NCI-H1417 (cell line): ENCODE measurements at places on chromosomes 3 and 15.

DNA sequence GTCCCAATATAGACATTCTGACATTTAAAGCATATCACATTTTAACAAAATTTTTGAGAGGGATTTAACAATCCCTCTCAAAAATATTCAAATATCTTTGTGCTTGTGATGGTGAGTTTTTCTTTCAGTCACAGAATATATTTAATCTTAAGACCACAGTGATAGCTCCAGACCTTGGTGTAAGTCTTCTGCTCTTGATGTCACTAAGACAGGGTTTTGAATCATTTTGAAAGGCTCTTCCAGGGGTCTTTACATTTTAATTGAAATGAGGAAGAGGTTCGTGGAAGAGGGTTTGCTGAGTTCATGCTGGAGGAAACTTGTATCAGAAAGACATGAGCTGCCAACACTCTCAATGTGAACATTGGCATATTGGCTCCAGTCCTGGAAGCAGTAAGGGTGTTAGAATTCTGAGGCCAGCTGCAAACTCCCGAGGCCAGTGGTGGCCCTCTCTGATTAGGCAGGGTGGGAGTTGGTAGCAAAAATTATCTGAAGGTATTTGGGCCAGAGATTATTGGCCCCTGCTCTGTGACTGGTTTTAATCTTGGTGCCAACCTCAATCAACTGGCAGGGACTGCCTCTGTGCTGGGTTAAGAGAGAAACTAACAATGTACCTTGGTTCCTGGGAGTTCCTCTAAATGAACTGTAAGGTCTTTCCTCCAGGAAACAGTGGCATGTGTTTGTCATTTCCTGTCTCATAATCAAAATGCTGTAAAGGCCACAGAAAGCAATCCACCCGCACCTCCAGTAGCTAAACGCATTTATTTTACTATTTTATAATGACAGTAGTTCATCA lies 5.3 kb downstream of the POU1F1 start:
- no peak for DNase-seq

- DNase-seq, result no peak
Observed at GRCh38 chr3:50232303-50232702, 3.7 kb upstream of the GNAI2 start.

DNA sequence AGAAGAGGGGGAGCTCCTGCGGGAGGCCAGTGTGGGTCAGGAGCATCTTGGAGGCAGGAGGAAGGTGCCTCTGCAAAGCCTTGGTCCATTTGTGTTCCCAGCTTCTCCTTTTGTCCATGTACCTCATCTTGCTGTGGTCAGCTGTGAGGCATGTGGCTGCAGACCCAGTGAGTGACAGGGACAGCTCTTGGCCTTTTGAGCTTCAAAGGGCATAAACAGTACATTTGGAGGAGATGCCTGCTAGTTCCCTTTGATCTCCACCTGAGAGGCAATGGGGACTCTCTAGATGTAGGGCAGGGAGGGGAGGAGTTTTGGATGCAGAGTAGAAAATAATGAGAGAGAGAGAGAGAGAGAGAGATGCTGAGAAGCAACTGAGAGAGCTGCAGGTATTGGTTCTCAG lies 270.0 kb downstream of the TLE3 start:
- no peak for DNase-seq

- DNase-seq, result peak; percentile 0
Observed at GRCh38 chr15:64521726-64522164, 61.4 kb downstream of the ZNF609 start.

DNA sequence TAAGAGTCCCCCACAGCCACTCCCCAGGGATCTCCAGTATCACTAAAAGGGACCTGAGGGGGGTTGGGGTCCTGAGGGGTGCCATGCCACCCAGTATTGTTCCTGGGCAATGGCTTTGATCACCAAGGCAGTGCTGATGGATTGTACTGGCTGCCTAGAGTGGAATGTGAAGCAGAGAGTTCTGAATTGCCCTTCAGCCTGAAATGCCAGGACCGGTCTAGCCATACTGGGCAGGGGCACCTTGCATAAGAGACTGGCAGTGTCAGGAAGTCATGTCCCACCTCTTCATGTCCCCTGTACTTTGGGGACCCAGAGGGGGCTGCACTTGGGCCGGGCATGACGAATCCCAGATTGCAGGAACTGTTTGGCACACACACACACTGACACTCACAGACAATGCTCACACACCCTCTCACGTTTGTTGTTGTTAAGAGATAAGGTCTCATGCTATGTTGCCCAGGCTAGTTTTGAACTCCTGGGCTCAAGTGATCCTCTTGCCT lies 4.5 kb upstream of the TKT start:
- no peak for DNase-seq

DNA sequence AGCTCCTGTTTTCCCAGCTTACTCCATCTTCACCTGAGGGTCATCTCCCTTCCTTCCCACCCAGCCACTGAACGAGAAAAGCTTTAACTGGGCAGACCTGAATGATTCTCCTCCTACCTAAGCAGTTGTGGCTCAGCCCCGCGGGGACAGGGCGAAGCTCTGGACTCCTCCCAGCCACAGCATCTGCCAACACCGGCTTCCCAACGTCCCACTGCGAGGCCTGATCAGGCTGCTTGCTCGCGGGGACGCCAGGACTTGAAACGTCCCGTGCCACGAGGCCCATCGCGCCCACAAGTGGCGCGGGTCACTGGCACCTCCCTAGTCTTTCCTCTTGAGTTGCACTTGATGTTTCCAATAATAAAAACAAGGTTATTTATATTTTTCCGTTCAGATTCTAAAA lies at the start of gene SPATA16:
Gene SPATA16, minus strand, starts transcription at position 250 of the 400 bp plus-strand sequence. CDS start 23,504 bp downstream, outside the sequence.
- no peak for DNase-seq

GRCh38 chr3:174957551-174958001 lies 98.4 kb downstream of the NAALADL2 start:
- no peak for DNase-seq

GRCh38 chr3:171266740-171267073 lies 193.5 kb downstream of the TNIK start:
- DNase-seq, result no peak

DNA sequence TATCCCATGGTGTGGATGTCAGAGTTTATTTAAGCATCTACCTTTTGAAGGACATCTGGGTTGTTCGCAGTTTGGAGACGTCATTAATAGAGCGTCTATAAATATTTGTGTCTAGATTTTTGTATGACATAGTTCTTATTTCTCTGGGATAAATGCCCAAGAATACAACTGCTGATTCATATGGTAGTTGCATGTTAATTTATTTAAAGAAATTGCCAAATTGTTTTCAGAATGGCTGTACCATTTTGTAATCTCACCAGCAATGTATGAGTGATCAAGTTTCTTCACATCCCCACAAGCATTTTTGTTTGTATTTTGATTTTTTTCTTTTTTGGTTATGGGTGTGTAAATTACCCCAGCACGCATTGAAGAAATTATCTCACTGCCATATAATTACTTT lies 656.9 kb downstream of the NTRK3 start:
- DNase-seq, result no peak

DNA sequence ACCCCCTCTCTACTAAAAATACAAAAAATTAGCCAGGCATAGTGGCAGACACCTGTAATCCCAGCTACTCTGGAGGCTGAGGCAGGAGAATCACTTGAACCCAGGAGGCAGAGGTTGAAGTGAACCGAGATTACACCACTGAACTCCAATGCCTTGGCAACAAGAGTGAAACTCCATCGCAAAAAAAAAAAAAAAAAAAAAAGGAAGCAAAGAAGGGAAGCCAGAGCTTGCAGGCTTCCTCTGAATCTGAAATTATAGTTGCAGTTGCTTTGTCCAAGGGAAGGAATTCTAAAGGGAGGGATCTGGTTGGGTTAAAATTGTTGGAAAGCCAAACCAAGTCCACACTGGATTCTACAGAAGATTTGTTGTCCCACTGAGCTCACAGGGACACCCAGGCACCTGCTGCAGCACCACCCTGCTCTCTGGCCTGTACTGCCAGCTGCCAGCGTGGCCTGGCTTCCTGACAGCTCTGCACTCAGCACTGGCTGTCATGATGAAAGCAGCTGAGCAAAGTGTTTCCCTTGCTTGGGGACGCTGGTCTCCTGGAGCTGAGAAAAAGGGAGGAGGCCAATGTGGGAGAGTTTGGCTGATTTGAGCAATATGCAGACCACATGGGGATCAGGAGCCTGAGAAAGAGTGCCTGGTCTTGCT lies 88.8 kb upstream of the HES1 start:
- DNase-seq, result peak; percentile 55

GRCh38 chr15:52357949-52358348 lies 62.3 kb upstream of the MYO5C start:
- DNase-seq, result no peak

GRCh38 chr3:52442409-52443267 lies 2.3 kb downstream of the SEMA3G start:
- DNase-seq, result no peak

GRCh38 chr3:160330690-160331089 lies 68.3 kb downstream of the IFT80 start:
- DNase-seq, result no peak

DNA sequence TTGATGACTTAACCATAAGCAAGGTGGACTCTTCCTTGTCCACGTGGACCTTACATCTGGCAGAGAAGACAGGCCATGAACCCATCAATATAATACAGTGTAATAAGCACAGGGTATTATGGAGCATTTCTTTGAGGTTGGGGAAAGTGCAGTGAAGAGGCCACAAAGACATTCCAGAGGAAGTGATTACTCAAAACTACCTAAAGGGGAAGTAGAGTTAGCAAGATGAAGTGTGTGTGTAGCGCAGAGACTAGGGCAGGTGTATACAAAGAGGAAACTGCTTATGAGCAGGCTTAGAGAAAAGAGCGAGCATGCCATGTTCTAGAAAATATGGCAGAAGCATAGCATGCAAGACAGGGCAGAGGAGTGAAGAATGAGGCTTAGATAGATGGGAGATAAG lies 17.9 kb downstream of the CP start:
- no peak for DNase-seq

- DNase-seq, result no peak
Observed at GRCh38 chr3:37986479-37987314, 3.9 kb upstream of the VILL start.

- no peak for DNase-seq
Observed at GRCh38 chr3:125238759-125239158, 26.2 kb upstream of the SLC12A8 start.

GRCh38 chr15:71154607-71155200 lies 39.4 kb downstream of the THSD4 start:
- DNase-seq, result no peak

DNA sequence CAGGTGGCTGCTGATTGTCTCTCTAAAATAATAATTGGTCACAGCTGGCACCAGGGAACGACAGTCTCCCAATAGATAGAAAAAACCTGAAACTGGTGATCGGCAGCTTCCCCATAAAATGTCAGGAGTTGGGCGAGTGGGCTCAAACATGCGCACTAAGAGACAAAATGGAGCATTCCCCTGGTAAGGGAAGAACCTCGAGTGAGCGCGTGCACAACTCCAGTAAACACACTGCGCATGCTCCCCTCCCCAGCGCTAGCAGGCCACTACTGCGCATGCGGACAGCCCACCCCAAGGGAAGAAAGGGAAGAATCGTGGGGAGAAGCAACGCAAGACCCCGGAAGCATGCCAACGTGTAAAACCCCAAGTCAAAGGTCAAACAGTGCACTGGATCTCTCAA lies 7.7 kb upstream of the STARD5 start:
- DNase-seq, result no peak

DNA sequence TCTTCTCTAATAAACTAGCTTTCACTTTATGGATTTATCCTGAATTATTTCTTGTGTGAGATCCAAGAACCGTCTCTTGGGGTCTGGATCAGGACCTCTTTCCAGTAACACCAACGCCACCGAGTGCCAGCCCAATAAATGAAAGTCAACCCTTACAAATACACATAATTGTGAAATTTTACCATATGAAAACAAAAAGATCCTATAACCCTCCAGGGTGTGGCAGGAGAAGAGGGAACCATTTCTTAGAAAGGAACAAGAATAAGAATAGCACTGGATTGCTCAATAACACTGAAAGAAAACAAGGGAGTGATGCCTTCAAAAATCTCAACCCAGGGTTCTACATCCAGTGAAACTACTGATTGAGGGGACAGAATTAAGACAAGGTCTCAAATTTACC lies 51.6 kb upstream of the ACKR4 start:
- no peak for DNase-seq

DNA sequence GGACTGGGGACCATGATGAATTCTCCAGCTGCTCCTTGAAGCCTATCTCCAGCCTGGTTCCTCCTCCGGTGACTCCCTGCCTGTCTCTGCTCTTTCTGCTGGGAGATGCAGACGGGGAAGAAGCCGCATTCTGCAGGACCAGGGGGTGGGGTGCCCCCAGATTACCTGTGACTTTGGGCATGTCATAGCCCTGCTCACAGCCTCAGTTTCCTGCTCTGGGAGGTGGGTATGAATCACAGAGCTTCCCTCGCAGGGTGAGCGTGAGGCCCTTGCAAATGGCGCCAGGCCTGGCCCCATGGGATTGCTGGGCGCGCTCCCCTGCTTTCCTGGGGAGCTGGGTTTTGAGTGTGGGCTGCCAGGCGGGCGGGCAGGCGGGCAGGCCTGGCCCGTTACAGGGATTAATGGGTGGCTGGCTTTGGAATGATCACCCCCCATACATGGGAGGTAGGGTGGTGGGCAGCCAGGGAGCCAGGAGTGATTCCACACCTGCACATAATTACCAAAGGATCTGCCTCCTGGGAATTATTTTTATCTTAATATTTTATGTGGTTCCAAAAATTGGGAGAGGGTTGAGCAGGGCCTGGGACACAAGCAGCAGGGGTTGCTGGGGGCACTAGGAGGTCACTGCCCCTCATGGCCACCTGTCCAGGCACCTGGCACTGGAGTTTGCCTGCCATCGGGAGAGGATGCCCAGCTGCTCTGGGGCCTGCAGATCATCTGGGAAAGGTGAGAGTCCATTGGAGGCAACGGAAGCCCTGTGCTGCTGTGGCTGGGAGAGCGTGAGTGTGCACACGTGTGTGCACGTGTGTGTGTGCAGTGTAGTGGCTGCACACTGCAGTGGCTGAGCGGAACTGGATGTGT lies 106.8 kb downstream of the WNT7A start:
- DNase-seq, result no peak

DNA sequence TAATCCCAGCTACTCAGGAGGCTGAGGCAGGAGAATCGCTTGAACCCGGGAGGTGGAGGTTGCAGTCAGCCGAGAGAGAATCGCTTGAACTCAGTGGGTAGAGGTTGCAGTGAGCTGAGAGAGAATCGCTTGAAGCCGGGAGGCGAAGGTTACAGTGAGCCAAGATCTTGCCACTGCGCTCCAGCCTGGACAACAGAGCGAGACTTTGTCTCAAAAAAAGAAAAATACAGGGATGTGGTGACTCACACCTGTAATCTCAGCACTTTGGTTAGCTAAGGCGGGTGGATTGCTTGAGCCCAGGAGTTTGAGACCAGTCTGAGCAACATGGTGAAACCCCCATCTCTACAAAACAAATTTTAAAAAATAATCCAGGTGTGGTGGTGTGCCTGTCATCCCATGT lies 26.8 kb downstream of the UBE2E1 start:
- DNase-seq, result no peak

- peak; percentile 54 for DNase-seq
Observed at GRCh38 chr15:77737238-77738037, 104.7 kb upstream of the LINGO1 start.

- no peak for DNase-seq
Observed at GRCh38 chr3:66497985-66498671, 2.7 kb downstream of the LRIG1 start.

- no peak for DNase-seq
Observed at GRCh38 chr15:49387471-49387870, 35.6 kb upstream of the FGF7 start.
